SJSA1 (cell line): ENCODE measurements at places on chromosomes 1 and 21. TPM values are rescaled to one million over a fixed set of nuclear protein-coding genes. Genes with fewer than 3 reads are reported as not detected.

DNA sequence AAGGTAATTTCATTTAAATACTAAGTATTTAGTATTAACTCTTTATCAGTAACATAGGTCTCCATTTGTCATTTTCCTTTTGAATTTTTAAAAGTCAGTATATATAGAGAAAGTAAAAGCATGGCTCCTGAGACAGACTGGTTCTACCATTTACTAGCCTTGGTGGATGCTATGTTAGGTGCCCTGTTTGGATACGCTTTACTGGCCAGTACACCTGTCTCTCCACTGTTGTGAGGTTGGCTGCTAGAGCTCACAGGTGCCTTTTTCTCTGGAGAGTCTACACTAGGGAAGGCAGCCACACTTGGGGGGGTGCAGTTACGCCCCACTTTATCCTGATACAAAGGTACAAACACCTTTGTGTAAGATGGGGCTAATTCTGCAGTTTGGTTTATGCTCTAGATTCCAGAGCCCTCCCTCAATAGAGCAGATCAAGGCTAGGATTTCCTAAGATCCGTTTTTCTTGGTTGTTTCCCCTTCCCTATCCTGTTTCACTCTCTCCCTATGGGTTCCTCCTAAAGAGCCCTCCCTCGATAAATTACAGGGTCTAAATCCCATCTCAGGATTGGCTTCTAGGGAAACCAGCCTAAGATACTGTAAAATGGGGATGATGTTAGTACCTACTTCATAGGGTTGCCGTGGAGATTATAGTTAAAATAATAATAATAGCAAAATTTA, 5.6 kb upstream of the GPSM2 start:
- H3K4me1 ChIP-seq = no peaks in the 10 kb centered on the region
- H3K4me3 ChIP-seq = no peak overlapping the region
- H3K36me3 ChIP-seq = no peaks in the 10 kb centered on the region

The SLAMF9 gene
- total RNA-seq = not detected in 2 replicates

DNA sequence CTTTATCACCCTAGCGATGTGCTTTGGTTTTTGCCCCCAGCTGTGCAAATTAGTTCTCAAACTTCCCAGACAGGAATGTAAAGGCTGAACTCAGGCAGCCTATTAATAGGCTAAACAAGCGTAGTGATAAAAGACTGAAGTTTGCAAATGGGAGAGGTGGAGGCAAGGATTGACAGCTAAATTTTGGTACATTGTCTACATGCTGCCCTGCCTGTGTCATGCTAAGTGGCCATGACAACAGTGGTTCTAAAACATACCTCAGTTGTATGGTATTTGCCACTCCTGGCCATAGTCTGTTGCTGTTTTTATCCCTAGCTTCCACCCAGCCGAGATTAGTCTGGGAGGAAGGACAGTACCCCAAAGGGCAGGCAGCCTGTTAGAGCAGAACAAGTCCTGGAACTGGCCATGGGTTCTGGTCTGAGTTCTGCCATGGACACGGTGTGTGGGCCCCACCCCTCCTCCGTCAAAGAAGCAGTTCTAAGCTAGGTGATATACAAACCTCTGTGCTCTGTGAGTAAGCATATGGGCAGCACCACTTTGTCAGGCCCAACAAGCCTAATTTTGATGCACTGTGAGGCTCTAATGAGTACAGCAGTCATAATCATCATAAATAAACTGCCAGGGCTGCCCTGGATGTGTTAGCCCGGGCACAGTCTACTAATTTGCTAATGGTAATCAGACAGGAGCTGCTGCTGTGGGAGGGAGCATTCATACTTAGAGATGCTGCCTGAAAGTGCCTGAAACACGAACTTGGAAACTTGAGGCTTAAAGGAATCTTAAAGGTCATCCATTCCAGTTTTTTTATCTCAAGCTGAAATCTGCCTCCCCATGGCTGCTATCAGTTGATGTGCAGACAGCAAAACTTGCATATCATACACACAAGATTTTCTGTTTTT, 177.1 kb downstream of the HHAT start:
- no peak overlapping the region for H3K27ac ChIP-seq
- no peaks in the 10 kb centered on the region for H3K27me3 ChIP-seq
- H3K4me1 ChIP-seq = no peaks in the 10 kb centered on the region
- H3K36me3 ChIP-seq = no peaks in the 10 kb centered on the region
- H3K4me3 ChIP-seq = no peak overlapping the region

DNA sequence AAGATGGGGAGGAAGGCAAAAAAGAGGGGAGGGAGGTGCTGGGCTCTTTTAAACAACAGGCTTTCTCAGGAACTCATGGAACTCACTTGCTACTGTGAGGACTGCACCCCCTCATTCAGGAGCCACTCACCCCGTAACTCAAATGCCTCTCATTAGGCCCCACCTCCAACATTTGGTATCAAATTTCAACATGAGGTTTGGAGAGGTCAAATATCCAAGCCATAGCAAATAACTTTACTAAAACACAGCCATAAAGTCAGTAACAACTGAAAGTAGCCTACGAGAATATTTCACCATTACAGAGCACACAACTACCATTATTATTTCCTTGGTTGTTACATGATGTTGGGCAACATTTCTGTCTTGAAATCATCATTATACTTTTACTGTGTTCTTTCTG, 13.1 kb upstream of the DMRTB1 start:
- DNase-seq = no peak
- no peaks in the 10 kb centered on the region for H3K36me3 ChIP-seq
- H3K27me3 ChIP-seq = no peaks in the 10 kb centered on the region
- no peak overlapping the region for H3K27ac ChIP-seq
- no peak overlapping the region for H3K4me3 ChIP-seq

GRCh38 chr1:116988908-116989307, 12.7 kb upstream of the CD101 start:
- no peaks in the 10 kb centered on the region for H3K27me3 ChIP-seq
- no peak for DNase-seq
- no peaks in the 10 kb centered on the region for H3K36me3 ChIP-seq
- H3K27ac ChIP-seq = no peak overlapping the region

GRCh38 chr1:56866656-56867055, 12.1 kb downstream of the C8A start:
- no peaks in the 10 kb centered on the region for H3K4me1 ChIP-seq
- H3K27ac ChIP-seq = no peak overlapping the region
- no peak overlapping the region for H3K4me3 ChIP-seq
- DNase-seq = no peak
- H3K36me3 ChIP-seq = no peaks in the 10 kb centered on the region

- H3K4me3 ChIP-seq = no peak overlapping the region
- no peak for DNase-seq
- H3K27me3 ChIP-seq = no peaks in the 10 kb centered on the region
- peaks cover 11% of the 10 kb centered on the region for H3K36me3 ChIP-seq
- no peak overlapping the region for H3K27ac ChIP-seq
Measured at GRCh38 chr1:41583658-41584547, 99.4 kb upstream of the EDN2 start.

The PARK7 gene
- 436 and 479 TPM in 2 replicates for total RNA-seq

DNA sequence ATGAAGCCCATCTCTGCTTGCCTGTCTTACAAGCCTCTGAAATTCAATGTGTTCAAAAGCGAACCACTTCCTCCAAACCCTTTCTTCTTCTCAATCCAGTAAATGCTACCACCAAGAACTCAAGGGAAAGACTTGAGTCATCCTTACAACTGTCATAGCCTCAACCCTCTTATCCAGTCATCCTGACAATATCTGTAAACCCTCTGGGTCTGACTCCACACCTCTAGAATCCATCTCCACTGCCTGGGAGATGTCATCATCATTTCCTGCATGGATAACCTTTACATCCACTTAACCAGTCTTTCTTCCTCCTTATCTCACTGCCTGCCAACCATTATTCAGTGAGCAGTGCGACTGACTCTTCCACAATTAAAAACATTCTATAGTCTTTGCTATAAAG, 441.1 kb downstream of the SETD4 start:
- no peak overlapping the region for H3K4me3 ChIP-seq
- no peaks in the 10 kb centered on the region for H3K27me3 ChIP-seq
- H3K36me3 ChIP-seq = 0 out of 2 replicates have a peak, but pooled peaks cover 2% of the 10 kb centered on the region
- no peak for DNase-seq
- no peak overlapping the region for H3K27ac ChIP-seq
- peaks cover 29% of the 10 kb centered on the region for H3K4me1 ChIP-seq

- H3K27me3 ChIP-seq = no peaks in the 10 kb centered on the region
- peak; percentile 100 for DNase-seq
- peaks cover 44% of the 10 kb centered on the region for H3K4me1 ChIP-seq
- H3K4me3 ChIP-seq = peak overlapping the region; percentile 83
- peaks cover 21% of the 10 kb centered on the region for H3K36me3 ChIP-seq
- peak overlapping the region; percentile 99 for H3K27ac ChIP-seq
Measured at GRCh38 chr1:174999216-174999935, 371 bp upstream of the CACYBP start.

GRCh38 chr1:90614872-90615271, 102.2 kb downstream of the BARHL2 start:
- no peak overlapping the region for H3K4me3 ChIP-seq
- no peaks in the 10 kb centered on the region; the same call in 1 of the 2 replicates for H3K27me3 ChIP-seq
- no peak for DNase-seq
- no peaks in the 10 kb centered on the region for H3K4me1 ChIP-seq

- no peak for DNase-seq
- H3K4me1 ChIP-seq = no peaks in the 10 kb centered on the region
- no peaks in the 10 kb centered on the region for H3K36me3 ChIP-seq
- H3K4me3 ChIP-seq = no peak overlapping the region
- no peaks in the 10 kb centered on the region for H3K27me3 ChIP-seq
- no peak overlapping the region for H3K27ac ChIP-seq
Measured at GRCh38 chr1:36835696-36836095, 198.6 kb downstream of the GRIK3 start.

DNA sequence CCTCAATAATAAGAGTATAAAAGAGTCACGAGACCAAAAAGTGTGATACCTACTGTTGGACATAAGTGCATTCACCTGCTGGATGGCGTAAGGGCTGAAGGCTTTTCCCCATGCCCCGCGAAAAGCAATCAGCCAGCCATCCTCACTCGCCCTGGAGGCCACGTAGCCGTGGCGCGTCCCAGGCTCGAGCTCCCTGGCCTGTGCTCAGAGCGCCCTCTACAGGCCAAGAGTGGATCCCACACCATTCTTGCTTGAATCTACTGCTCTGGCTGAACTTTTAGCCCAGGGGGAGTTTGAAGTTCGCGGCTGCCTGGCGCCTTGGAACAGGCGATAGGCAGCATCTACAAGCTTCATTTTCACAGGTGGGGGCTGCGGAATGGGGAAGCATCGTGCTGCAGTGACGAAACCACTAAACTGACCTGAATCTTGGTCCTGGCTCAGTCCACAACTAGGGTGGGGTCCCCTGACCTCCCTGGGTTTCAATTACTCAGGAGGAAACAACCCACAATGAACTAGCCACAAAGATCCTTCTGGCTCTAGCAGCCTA, 70.3 kb upstream of the SERBP1 start:
- H3K36me3 ChIP-seq = no peaks in the 10 kb centered on the region
- no peaks in the 10 kb centered on the region for H3K4me1 ChIP-seq
- H3K27me3 ChIP-seq = no peaks in the 10 kb centered on the region
- peak; percentile 71 for DNase-seq
- no peak overlapping the region for H3K4me3 ChIP-seq
- no peak overlapping the region for H3K27ac ChIP-seq

The MAN1C1 gene
- total RNA-seq = not detected in 2 replicates

GRCh38 chr1:118339400-118340124, 154.5 kb upstream of the SPAG17 start:
- H3K4me3 ChIP-seq = no peak overlapping the region
- H3K36me3 ChIP-seq = no peaks in the 10 kb centered on the region
- H3K27me3 ChIP-seq = no peaks in the 10 kb centered on the region
- DNase-seq = no peak
- no peak overlapping the region for H3K27ac ChIP-seq
- H3K4me1 ChIP-seq = no peaks in the 10 kb centered on the region

DNA sequence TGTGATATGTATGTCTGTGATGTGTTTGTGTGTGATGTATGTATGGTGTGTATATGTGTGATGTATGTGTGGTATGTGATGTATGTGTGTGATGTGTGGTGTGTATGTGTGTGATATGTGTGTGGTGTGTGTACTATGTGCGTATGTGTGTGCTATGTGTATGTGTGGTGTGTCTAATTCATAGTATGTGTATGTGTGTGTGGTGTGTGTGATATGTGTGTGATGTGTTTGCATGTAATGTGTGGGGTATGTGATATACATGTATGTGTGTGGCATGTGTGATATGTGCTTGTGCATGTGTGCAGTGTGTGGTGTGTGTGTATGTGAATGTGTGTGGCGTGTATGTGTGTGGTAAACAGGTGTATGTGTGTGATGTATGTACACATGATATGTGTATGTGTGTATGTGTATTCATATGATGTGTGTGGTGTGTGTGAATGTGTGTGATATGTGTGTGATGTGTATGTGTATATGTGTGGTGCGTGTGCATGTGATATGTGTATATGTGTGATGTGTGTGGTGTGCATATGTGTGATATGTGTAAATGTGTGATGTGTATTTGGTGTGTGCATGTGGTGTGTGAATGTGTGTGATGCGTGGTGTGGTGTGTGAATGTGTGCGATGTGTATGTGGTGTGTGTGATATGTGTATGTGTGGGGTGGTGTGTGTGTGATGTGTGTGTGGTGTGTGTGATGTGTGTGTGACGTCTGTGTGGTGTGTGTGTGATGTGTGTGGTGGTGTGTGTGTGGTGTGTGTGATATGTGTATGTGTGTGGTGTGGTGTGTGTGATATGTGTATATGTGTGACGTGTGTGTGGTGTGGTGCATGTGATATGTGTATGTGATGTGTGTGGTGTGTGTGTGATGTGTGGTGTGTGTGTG, 8.0 kb upstream of the PCBP3 start:
- H3K27me3 ChIP-seq = no peaks in the 10 kb centered on the region
- DNase-seq = no peak
- peaks cover 18% of the 10 kb centered on the region for H3K4me1 ChIP-seq
- no peaks in the 10 kb centered on the region for H3K36me3 ChIP-seq

GRCh38 chr21:25501462-25501861, 105.8 kb downstream of the MRPL39 start:
- H3K4me3 ChIP-seq = no peak overlapping the region
- DNase-seq = no peak
- no peaks in the 10 kb centered on the region for H3K36me3 ChIP-seq
- no peaks in the 10 kb centered on the region for H3K27me3 ChIP-seq
- no peaks in the 10 kb centered on the region for H3K4me1 ChIP-seq

DNA sequence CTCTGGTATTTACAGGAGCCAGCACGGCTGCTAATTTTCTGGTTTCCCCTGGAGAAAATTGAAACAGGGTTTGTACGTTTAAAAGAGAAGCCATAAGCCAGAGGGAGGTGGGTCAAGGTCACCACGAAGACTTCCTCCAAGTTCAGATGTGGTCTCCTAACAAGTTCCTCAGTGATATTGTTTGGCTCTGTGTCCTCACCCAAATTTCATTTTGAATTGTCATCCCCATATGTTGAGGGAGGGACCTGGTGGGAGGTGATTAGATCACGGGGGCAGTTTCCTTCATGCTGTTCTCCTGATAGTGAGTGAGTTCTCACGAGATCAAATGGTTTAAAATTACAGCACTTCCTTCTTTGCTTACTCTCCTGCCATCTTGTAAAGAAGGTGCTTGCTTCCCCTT, 295.4 kb upstream of the DAB1 start:
- no peaks in the 10 kb centered on the region for H3K4me1 ChIP-seq
- no peak for DNase-seq
- no peaks in the 10 kb centered on the region for H3K36me3 ChIP-seq

The RCAN3 gene
- total RNA-seq = 13.4 and 17.7 TPM in 2 replicates
